ENCODE measurements at places on chromosomes 6 and 20. TPM values are rescaled to one million over a fixed set of nuclear protein-coding genes. Genes with fewer than 3 reads are reported as not detected.

The ZC2HC1B gene
- not detected for total RNA-seq

The CLDN20 gene
- not detected for total RNA-seq

The DEFB113 gene
- not detected for total RNA-seq

GRCh38 chr6:137933696-137934095, 66.6 kb downstream of the TNFAIP3 start:
- DNase-seq = no peak

GRCh38 chr6:124260337-124260736, 456.7 kb downstream of the NKAIN2 start:
- DNase-seq = no peak

- DNase-seq = no peak
Measured at GRCh38 chr6:19968201-19968600, 131.0 kb downstream of the ID4 start.

DNA sequence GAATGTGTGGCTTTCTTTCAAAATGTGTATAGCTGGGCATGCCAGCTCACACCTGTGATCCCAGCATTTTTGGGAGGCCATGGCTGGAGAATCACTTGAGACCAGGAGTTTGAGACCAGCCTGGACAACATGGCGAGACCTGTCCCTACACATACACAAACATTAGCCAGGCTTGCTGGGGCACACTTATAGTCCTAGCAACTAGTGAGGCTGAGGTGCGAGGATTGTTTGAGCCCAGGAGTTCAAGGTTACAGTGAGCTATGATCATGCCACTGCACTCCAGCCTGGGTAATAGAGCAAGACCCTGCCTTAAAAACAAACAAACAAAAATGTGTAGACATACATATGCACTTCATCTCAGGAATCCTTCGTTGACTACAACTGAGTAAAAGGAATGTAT, 31.1 kb upstream of the PLEKHG1 start:
- no peak for DNase-seq

- DNase-seq = no peak
Measured at GRCh38 chr6:79170959-79171358, 63.5 kb downstream of the HMGN3 start.

- DNase-seq = no peak
Measured at GRCh38 chr6:149184523-149184922, 133.0 kb upstream of the TAB2 start.
